ENCODE measurements at places on chromosomes 1 and 21.

DNA sequence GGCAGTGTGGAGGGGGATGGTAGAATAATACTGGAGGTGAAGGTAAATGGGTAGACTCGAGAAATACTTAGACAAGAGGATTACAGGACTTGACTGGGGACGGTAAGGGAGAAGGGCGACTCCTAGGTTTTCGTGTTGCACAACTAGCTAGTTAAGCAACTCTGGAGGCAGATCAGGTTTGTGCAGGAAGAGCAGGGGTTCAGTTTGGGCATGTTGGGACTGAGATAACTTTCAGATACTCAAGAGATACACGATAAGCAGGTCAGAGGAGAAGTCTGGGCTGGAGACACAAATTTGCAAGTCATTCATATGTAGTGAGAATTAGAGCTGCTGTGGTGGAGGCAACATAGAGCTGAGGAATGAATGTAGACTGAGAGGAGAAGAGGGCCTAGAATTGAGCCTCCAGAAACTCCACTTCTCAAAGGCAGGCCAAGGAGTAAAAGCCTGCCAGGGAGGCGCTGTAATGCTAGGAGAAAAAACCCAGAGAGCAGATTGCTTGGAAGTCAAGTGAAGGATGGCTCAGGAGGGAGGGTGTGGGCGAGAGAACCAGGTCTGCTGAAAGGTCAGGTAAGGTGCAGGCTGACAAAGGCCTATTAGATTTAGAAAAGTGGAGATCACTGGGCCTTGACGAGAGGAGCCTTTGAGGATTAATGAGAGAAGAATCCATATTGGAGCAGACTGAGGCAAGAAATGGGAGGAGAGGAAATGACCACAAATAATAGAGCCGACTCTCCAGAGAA, 20.8 kb downstream of the MAB21L3 start:
- no peak for DNase-seq

GRCh38 chr21:18369115-18369514, 34.5 kb downstream of the TMPRSS15 start:
- DNase-seq: peak; percentile 61

DNA sequence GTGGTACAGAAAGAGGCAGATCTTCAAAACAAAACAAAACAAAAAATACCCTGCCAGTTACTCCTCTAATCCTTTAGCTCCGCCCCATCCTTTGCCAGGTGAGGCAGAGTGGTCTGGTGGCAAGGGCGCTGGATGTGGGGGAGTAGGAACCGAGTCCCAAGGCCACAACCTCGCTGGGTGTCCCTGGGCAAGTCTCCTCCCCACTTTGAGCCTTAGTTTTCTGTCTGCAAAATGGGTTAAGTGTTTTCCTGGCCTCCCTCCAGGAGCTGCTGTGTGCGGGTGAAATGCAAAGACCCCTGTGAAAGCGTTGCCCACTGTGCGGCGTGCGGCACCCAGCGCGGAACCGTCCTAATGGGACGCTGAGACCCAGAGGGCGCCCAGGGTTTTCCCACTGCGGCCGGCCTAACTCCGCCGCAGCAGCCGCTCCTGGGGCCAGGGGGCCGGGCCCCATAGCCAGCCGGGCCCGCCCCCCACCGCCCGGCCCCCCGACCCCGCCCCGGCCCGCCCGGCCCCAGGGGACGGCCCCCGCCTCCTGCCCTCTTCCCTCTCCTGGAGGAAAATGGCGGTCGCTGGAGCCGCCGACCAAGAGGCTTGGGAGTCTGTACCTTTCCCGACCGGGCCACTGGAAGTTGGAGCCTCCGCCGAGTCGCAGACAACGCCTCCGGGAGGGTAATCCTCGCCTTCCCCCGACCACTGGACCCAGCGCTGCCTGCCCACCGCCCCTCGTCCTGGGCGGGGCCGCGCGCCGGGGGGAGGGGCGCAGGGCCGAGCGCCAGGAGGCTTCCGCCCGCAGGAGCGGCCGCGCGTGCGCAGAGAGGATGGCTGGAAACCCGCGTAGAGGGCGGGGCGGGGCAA, at the start of the genes ERMAP and SVBP:
Gene ERMAP, plus strand, starts transcription at position 538 of the 855 bp plus-strand sequence. CDS start 13,327 bp downstream, outside the sequence.
Gene SVBP, minus strand, starts transcription at position 813 of the 855 bp plus-strand sequence. CDS start 853 bp downstream, outside the sequence.
- DNase-seq: peak; percentile 97

- DNase-seq: peak; percentile 65
These were observed 149.2 kb downstream of the ST6GALNAC5 start for GRCh38 chr1:77016386-77016985.

DNA sequence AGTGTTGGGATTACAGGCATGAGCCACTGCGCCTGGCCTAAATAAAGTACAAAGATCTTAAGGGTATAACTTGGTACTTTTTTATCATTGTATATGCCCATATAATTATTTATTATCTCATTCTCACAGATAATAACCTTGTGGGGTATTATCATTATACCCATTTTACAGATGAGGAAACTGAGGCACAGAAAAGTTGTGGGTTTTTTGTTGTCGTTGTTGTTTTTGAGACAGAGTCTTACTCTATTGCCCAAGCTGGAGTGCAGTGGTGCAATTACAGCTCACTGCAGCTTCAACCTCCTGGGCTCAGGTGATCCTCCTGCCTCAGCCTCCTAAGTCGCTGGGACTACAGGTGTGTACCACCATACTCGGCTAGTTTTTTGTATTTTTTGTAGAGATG, 4.1 kb downstream of the CGN start:
- no peak for DNase-seq

- DNase-seq: no peak
These were observed 57.5 kb downstream of the MAP3K7CL start for GRCh38 chr21:29187944-29188343.

- DNase-seq: no peak
These were observed 20.7 kb downstream of the GPR157 start for GRCh38 chr1:9108056-9108665.

GRCh38 chr1:197663162-197663953, 111.9 kb downstream of the DENND1B start:
- no peak for DNase-seq

DNA sequence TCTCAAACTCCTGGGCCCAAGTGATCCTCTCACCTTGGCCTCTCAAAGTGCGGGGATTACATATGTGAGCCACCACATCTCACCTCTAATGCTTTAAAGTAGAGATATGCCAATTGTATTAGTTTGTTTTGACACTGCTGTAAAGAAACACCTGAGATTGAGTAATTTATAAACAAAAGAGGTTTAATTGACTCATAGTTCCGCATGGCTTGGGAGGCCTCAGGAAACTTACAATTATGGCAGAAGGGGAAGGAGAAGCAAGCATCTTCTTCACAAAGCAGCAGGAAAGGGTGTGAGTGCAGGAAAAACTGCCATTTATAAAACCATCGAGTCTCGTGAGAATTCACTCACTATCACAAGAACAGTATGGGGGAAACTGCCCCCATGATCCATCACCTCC, 3.5 kb upstream of the MYCL start:
- DNase-seq: no peak

GRCh38 chr1:159142391-159142663, 29.1 kb upstream of the CADM3 start:
- peak; percentile 6 for DNase-seq

GRCh38 chr21:35481005-35481404, 431.9 kb upstream of the RUNX1 start:
- DNase-seq: no peak

DNA sequence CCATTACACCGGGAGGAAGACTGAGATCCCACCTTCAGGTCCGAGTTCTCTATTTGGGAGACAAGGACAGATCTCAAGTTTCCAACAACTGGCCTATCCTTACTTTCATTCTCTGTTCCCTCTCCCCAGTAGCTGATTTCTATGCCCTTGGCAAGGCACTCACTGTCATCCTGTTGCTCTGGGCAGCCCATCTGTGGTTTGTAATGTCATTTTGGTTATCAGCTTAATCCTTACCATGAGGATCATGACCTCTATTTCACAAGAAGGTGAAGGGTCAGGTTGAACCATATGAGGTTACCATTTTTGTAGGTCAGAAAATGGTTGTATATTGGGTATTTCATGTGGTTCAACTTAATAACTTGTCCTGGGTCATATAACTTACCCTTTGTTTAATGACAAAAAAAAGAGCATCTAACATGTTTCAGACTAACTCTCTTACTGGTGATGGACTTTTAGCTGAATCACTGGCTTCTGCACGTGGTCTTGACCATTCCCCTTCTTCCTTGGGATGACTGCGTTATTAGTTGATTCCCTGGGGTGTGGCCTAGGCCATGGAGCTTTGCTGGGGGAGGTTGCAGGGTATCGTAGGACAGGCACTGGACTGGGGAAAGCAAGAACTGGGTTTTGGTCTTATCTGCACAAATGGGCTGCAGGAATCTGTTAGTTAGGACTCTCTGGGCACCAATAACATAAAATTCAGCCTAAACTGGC, 120.2 kb downstream of the ACTL8 start:
- no peak for DNase-seq

DNA sequence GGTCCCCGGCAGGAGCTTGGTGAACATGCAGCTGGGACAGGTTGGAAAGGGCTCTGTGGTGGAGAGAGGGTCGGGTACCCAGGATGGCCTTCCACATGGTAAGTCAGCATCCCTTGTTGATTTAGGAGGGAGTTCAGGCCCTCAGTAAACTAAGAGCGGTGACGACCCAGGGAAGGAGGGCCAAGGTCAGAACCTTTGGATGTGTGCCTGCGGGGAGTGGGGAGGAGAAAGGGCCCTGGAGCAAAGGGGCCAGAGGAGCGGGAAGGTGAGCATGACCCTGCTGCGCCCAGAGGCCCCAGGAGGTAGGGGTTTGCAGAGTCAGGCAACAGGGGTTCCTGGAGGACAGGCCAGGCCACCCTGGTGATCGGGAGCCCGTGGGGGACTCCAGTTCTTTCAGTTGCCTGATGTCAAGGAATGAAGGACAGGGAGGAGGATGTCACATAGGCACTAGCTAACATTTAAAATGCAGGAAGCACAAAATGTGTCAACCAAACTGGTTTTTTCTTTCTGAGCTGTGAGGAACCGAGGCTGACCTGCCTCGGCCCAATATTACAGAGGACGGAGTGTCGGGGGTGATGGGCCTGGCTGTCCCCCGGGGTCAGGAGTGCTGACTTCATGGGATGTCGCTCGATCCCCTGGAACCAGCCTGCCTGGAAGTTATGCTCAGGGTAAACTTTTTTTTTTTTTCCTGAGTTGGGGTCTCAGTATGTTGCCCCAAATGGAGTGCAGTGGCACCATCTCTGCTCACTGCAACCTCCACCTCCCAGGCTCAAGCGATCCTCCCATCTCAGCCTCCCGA, 117.4 kb upstream of the SLC45A1 start:
- DNase-seq: no peak

- DNase-seq: no peak
These were observed 19.9 kb downstream of the ZNF648 start for GRCh38 chr1:182041615-182042014.

DNA sequence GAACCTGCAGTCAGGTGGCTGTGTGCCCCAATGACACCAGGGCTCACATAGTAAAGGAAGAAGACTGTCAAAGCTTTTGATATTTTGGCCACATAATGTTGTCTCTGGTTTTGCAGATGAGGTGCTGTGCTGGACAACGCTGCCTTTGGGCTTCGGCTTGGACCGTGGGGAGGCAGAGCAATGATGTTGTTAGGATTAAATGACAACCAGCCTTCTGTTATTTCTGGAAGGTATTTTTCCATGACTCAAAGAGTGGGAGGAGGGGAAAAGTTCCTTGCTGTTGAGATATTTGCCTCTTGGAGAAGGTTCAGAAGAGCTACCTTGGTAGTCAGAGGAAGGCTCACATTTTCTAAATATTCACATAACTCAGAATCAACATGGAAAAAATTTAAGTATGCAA, 187.3 kb upstream of the GALNT2 start:
- no peak for DNase-seq

DNA sequence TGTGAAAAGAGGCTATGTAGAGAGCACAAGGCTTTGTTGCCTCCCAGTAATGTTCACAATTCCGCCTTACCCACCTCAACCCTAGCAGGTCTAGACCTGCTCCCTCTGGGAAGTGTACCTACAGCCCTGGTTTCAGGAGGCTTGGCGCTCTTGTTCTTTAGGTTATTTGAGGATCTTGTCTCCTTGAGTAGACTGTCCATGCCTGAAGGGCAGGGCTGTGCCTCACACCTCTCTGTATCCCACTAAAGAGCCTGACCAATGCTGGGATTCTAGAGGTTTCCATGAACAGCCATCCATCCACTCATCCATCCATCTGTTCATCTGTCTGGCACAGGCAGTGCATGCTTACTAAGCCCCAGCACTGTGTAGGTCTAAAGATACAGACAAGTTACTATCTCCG, 1.0 kb downstream of the RAB7B start:
- no peak for DNase-seq

DNA sequence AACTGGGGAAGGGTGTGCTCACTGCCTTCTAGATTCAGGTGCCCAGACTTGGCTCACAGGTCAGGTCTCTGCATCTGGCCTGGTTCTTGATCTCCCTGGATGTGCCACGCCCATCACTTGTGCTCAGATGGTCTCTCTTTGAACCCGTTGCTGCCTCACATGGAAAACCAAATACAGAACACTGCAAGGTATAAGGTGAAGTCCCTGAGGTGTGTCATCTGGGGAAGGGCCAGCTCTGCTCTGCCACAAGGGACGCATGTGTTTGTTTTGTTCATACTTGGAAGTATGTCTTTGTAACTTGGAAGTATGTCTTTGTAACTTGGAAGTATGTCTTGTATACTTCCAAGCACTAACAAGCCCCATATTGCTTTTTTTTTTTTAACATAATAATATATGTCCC, 13.4 kb upstream of the CRNN start:
- no peak for DNase-seq

DNA sequence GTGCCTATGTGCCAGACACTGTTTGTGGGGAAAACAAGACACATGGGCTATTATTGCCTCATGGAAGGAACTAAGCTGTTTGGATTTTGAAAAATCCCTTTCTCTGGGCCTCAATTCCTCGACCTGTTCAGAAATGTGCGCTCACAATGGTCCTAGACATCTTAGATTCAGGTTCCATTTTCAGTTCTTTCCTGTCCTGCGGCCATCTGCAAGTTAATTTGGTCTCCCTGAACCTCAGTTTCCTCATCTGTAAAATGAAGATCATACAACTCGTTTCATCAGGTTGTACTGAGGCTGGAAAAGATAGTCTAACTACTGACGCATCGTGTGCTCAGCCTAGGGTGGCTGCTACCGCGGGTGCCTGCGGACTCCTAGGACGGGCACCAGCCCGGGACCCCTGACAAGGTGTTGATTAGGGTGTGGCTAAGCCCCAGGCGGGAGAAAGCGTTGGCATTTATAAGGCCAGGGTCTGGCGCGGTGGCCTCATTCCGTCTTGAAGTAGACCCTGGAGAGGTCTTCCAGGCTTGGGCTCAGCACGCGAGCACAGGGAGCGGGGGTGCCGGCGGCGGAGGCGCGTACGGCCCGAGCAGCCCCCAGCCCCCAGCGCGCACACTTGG, 493 bp upstream of the ELOA start:
- no peak for DNase-seq

All from neural progenitor cell (in vitro differentiated cells).